GDM1 (cell line): ENCODE measurements at places on chromosomes 5 and 9.

DNA sequence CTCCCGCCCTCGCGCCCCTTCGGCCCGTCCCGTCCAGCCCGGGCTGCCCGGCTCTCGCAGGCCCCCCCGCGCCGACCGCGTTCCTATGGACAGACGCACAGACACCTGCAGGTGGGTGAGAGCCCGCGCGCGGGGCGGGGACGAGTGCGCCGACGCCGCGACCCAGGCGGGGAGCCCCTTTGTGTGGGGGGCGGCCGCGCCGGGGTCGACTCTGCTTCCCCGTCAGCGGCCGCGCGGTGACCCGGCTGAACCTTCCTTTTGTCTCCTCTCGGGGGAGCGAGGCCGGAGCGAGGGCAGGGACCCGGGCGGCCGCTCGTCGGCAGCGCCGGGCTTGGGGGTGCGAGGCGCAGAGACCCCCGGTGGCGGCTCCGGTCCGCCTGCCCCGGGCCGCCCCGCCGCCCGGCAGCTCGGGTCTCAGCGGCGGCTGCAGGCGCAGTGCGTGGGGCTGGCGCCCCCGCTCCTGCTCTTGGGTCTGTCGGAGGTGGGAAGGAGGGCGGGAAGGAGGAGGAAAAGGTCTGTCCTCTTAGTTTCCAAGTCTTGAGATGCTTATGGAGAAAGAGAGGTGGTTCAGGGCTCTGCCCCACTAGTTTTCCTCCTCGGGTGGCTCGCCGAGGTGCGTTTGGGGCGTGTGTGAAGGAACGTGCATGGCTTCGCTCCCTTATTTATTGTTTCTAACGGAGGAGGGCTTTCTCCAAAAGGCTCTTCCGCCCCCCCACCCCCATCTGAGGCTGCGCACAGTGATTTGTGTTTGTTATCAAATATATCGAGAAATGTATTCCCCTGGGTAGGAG is 576 bp downstream of the KIAA1958 start:
- no peak for DNase-seq

- DNase-seq, result no peak
Observed at GRCh38 chr9:133705576-133705975, 32.6 kb downstream of the SARDH start.

DNA sequence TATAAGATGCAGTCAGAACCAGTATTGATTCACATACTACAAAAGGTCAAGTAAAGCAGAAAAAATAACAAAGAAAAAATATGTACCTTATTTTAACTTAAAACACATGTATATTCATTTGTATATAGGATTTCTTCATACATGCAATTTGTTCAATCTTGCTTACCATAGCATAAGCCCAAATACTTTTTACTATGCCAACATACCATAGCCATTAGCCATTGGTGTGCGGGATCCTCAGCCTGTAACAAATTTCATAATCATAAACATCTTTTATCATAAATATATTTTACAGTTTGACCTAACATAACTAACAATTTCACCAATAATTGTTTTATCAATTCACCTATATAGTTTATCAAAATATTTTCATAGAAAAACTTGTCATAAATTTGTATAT is 51.1 kb downstream of the MPDZ start:
- no peak for DNase-seq

DNA sequence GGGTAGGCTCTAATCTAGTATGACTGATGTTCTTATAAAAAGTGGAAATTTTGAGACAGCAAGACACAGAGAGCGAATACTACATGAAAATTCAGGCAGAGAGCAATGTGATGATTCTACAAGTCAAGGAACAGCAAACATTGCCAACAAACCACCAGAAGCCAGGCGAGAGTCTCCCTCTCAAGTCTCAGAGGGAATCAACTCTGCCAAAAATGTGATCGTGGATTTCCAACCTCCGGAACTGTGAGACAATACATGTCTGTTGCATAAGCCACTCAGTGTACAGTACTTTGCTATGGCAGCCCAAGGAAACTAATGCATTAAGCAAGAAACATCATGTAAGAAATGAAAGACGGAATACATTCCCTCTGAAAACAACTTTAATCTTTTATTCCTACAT is 52.1 kb upstream of the CCNG1 start:
- DNase-seq, result no peak

DNA sequence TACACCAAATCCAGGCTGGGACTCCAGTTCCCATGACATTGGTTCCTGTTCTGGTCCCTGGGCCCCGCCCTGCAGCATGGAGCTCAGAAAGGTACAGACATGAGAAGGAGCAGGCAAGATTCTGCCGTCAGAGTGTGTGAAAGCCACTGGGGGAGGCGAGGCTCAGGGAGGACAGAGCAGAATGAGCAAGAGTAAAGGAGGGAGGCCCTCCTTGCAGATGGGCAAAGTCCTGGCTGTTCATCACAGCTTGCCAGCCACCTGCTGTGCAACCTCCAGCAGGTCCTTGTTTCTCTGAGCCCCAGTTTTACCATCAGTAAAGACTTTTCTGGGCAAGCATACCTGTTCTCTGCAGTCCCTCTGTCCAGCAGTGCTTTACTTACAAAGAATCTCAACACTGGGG is 73.3 kb downstream of the HRH2 start:
- no peak for DNase-seq

DNA sequence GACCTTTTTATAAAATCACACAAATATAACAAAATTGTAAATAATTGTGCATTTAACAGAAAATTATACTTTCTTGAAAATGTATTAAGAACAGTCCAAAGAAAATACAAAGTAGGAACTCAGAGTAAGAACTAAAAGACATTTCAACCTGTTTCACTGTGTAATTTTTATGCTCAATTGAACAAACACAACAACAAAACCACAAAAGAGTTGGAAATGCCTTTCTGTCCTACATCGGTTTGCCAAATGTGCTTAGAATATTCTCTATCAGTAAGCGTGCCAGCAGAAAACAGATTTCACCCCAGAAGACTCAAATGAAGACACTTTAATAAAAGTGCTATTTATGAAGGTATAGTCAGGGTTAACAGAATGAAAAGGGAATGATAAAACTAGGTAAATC is 592.1 kb downstream of the PRELID2 start:
- no peak for DNase-seq

GRCh38 chr5:174545926-174546325 is 178.5 kb upstream of the MSX2 start:
- DNase-seq, result no peak

GRCh38 chr9:129484352-129485000 is 136.4 kb downstream of the C9orf50 start:
- DNase-seq, result no peak

- peak; percentile 44 for DNase-seq
Observed at GRCh38 chr9:113580041-113580953, 116.8 kb downstream of the RGS3 start.

GRCh38 chr5:142070734-142071133 is 37.8 kb upstream of the NDFIP1 start:
- DNase-seq, result no peak

DNA sequence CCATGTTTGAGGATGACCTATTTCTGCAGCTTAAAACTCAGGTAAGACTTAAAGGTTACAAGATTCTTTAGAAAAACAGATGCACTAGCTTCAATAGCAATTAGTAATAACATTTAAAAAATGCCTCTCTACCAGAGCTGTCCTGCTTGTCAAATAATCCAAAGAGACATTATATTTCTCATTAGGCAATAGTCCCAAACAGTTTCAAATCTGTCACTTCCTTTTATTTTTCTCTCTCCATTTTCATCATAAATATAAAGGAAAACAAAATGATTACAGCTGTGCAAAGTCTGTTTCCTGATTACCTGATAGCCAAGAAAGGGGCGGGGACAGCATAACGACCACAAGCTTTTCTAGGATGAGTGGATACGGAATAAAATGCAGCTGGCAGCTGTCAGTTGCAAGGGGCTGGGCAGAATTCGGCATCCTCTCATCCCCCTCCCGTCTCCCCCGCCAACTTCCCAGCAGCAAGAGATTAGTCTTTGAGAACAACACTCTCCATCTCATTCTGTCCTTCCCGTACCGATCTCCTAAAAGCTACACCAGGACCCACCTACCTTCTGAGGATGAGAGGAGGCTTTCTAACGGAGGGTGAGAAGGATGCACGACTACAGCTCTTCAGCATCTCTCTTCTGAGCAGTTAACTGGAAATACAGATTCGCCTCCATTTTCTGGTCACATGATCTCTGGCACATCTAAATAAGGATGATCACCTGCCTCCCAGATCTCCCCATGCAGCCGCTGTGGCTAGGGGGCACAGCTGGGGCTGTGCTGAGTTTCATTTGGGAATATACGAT is 72.5 kb upstream of the PCA3 start:
- DNase-seq, result no peak

DNA sequence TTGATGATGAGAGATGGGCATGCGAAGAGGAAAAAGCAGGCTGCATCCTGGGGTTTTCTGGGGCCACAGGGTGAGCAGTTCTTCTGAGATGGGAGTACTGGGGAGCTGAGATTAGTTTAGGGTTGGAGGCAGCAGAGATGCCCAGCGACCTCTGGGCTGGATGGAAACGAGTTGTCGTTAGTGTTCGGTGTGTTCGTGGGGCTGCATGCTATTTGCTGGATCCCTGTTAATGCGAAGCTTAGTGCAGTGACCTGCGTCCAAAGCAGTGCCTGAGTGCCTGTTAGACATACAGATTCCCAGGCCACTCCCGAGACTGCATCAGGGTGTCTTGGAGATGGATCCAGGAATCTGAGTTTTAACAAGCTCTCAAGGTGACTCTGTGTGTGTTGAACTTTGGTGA is 201.3 kb downstream of the CACNA1B start:
- DNase-seq, result no peak

DNA sequence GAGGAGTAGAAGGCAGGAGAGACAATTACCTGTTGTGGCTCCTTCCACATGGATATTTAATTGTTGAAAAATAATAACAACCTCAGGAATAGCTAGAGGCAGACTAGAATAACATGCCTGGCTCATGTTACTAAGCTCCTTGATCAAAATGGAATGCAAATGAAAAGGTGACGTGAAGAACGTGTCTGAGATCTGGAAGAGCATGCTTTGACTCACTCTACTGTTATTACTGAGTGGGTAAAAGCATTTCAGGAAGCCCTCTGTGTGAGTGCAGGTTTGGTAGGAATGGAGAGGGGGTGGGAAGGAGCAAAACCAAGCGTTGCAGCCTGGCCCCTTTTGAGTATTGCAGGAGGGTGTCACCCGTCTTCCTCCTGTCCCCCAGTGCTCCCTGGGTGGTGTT is 84.8 kb downstream of the EQTN start:
- DNase-seq, result no peak

DNA sequence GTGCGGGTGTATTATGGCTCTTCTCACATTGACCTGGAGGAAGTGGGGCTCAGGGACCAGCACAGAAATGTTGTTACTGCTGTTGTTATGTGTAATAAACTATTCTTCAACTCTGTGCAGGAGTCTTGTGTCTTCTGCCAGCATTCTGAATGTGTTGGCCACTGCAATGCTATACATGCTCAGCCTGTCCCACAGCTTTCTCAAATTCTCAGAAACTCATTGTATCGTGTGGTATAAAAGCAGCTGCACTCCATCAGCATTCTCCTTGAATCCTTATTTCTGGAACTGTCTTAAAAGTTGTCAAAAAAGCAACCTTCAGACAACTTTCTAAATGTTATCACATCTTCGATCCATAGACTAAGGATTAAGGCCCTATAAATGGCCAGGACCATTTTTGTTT is 72.0 kb downstream of the ZNF474 start:
- no peak for DNase-seq

DNA sequence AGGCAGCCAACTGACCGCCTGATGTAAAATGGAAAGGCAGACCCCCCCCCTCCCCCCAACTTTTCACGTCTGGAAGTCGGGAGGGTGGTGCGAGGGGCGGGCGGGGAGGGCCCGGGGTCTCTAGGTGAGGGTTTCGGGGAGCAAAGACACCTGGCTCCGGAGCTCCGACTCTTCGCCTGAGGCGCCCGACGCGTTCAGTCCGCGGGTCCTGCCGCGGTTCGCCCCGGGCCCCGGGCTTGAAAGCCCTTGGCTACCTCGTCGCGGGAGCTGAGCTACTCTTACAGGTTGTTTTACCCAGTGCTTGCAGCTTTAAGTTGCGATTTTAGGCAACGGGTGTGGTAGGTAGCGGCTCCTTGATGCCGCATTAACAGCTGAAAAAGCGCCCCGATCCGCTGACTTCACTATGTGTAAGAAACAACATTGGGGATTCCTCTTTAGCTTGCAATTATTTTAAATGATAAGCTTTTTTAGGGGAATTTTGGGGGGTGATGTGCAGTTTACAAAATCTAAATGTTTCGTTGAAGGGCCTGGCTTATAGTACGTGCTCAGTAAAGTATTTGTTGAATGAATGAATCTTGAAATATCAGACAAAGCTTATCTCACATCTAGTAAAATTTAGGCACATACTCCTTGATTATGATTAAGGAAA is 722 bp downstream of the CDC42SE2 start:
- DNase-seq, result peak; percentile 13

DNA sequence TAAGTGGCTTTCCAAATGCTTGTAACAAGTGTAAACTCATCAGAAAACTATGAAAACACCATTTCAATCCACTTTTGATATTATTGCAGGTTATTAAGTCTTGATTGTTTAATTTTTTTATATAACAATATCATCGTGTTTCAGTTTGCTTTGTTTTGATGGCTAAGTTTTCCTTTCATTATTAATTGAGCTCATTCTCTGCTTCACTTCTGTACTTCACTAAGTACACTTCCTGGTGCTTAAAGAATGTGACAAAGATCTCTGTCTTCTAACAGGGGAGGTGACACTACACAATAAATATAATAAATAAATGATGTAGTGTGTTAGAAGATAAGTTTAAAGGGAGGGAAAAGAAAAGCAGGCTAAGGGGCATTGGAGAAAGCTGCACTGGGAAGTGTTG is 13.0 kb upstream of the RAD23B start:
- no peak for DNase-seq

DNA sequence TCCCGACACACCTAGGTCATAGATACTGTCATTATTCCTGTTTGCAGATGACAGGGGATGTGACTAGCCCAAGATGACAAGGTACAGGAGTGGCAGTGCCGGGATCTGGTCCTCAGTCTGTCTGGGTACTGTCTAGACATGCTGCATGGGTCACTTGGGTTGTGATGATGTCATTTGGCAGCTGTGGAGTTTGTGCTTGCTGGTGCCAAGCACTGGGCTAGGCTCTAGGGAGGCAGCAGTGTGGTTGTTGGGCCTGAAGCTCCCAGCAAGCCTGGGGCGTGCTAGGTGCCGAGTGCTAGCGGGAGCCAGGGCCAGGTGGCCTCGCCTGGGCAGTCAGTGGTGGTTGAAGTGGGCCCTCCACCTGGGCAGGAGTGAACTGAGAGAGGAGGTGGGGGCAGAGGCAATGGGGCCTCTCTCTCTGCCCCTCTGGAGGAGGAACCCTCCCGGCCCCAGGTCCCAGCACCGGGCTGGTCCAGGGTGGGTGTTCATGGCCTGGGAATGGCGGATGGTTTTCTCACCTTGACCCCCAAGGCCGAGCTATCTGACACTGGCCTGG is 8.8 kb upstream of the ASB6 start:
- no peak for DNase-seq

DNA sequence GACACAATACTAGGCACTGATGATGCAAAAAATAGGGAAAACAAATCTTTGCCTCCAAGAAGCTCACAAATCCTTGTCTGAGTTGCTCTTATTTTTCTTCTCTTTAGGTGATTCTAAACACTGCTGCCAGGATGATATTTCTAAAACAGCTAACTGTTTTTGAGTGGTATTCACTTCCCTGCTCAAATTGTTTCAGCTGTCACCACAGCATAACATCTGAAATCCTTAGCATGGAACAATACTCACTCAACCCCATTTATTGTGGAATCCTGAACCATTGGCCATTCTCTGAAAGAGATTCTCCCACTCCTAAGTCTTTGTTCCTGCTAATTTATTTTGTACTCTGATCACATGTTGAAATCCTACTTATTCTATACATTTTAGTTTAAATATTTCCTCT is 4.8 kb upstream of the SHOC1 start:
- DNase-seq, result no peak

- DNase-seq, result no peak
Observed at GRCh38 chr5:38241655-38242054, 16.7 kb upstream of the EGFLAM start.
